ENCODE measurements at places on chromosomes 16 and 17. TPM values are rescaled to one million over a fixed set of nuclear protein-coding genes. Genes with fewer than 3 reads are reported as not detected.

PYY gene
- polyA plus RNA-seq, result 3.4 TPM

GRCh38 chr17:67203818-67204217 lies 41.2 kb downstream of the HELZ start:
- no peak for DNase-seq

GPR179 gene
- polyA plus RNA-seq, result 0.02 TPM

GNGT2 gene
- 1.7 TPM for polyA plus RNA-seq

DNA sequence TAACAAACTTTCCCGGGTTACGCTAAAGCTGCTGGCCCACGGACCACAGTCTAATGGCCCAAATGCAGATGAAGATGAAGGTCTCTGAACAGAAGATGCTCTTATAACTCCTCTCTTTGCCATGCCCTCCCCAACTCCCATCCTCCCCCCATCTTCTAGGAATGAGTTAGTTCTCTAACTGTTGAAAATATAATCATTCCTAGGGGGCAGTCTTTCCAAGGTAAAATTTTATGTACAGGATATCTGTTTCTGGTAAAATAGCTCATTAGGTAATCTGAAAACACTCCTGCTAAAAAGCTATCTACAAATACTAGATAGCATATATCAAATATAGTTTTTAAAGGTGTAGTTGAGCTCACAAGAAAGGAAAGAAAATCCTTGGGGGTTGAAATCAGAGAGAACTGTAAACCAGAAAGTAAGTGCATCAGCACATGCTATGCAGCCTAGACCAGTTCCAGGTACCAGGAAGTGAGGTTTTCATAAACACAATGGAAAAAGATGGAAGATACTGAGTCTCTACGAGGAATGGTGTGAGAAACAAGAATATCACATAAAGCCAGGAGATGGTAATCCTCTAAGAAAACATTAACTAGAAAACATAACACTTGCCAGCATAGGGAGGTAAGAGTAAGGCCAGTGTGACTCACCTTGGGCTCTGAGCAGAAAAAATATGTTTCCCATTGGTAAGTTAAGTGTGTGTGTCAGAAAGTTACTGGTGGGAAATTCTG lies 38.1 kb downstream of the CMC2 start:
- DNase-seq, result no peak

PIK3R5 gene
- 2.7 TPM for polyA plus RNA-seq

EVI2B gene
- polyA plus RNA-seq, result not detected

- no peak for DNase-seq
Measured at GRCh38 chr16:73427164-73427563, 379.2 kb upstream of the ZFHX3 start.

- no peak for DNase-seq
Measured at GRCh38 chr17:35241520-35241919, 1.4 kb upstream of the SLFN5 start.

DNA sequence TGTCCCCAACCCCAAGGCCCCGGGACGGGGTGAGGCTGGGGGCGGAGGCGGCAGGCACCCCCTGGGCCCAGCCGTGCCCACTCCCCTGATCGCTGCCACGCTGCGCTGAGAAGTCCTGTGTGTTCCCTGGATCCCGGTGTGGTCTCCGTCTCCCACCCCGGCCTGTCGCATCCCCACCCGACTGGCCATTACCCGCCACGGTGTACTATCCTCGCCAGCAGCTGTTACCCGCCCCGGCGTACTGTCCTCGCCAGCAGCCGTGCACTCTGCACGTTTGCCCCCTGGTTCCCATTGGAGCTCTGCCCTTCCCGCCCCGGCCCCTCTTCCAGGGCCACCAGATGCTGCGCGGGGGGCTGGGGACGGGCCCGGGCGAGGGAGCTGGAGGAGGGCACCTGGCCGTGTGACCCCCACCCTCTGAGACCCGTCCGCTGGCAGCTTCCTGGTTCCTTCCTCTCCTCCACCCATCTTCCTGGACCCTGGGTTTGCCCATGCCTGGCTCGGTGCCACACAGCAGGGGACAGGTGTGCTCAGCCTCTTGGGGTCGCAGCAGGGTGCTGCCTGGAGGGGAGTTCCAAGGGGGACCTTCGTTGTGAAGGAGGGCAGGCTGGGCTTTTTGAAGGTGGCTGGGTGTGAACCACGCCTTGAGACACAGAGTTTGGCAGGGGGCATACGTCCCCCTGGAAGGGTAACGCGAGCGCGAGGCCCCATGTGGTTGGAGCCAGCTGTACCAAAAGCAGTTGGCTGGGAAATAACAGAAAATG lies 19.7 kb downstream of the BAHCC1 start:
- DNase-seq, result no peak

GRCh38 chr17:19011581-19011980 lies 7.0 kb upstream of the FAM83G start:
- DNase-seq, result no peak

CFDP1 gene
- polyA plus RNA-seq, result 22.5 TPM

ABCA8 gene
- polyA plus RNA-seq, result not detected
